NCI-H774 (cell line): ENCODE measurements at places on chromosomes 7 and 10.

DNA sequence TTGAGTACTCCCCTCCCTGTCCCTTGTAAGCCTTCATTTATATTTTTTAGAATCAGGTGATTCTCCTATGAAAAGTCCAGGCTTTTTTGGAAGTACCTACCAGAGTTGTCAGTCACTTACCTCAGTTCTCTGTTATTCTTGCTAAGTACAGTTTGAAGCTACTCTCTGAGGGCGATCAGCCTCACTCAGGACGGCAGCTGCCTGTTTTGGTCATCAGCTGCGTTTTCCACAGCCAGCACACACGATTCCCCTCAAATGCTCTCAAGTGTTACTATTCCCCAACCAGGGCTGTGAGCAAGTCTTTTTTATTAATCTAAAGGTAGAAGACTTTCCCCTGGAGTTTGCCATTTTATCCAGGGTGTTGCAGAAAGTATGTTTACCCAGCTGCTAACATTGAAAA, 328.6 kb downstream of the SUGCT start:
- DNase-seq = no peak

- no peak for DNase-seq
Observed at GRCh38 chr10:43824934-43825333, 176.3 kb upstream of the ZNF32 start.

GRCh38 chr7:40717242-40717641, 582.4 kb downstream of the SUGCT start:
- no peak for DNase-seq

DNA sequence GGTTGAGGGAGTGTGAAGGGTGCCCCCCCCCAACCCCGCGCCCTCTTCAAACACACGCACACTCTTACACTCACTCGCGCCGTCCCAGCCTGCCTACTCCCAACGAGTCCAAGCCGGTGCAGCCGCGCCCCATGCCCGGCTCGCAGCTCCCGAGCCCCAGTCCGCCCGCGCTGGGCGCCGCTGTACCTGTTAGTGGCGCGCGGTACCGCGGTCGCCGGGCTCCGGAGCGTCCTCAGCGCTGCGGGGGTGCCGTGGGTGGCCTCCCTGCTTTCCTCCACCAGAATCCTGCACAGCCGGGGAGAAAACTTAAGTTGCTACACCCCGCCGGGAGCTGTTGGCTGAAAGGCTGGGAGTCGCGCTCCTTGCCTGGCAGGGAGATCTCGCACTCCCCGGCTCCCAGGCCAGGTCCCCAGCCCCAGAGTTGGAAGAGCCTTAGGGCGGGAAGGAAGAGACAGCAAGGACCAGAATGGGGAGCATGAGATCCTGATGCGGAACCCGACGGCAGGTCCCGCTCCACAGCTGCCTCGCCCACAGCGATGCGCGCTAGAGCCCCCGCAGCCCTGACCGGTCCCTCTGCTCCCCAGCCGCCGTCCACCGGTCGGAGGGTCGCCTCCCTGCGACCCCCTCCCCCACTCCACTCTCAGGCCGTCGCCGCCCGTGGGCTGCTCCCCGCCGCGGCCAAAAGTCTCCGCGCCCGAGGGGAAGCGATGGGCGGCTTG, 863 bp downstream of the ST8SIA6 start:
- no peak for DNase-seq

DNA sequence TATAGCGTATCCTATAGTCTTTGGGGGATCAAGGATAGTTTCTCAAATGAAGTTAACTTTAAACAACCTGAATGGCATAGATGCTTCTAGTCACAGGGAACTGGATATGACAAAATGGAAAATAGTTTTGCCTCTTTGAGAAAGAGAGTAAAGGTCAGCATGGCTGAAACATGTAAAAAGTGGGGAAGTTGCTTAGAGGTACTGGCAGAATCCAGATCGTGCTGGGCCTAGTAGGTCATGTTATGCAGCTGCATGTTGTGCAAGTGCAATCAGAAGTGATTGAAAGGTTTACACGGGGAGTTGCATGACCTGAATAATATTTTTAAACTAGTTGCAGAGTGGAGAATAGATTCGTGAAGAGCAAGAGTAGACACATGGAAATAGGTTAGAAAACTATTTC, 201.1 kb upstream of the HDAC9 start:
- no peak for DNase-seq

- DNase-seq = no peak
Observed at GRCh38 chr7:41640487-41640886, 62.4 kb downstream of the INHBA start.

- DNase-seq = no peak
Observed at GRCh38 chr7:46534664-46535588, 613.9 kb upstream of the IGFBP3 start.

GRCh38 chr7:134943785-134944400, 42.4 kb upstream of the AGBL3 start:
- peak; percentile 2 for DNase-seq

GRCh38 chr7:82740246-82740848, 296.8 kb upstream of the CACNA2D1 start:
- DNase-seq = peak; percentile 52

GRCh38 chr7:77258014-77258413, 58.4 kb upstream of the FGL2 start:
- DNase-seq = no peak

- no peak for DNase-seq
Observed at GRCh38 chr7:55155351-55156117, 136.7 kb downstream of the EGFR start.

GRCh38 chr7:135508883-135509588, 866 bp downstream of the CNOT4 start:
- DNase-seq = no peak

- DNase-seq = no peak
Observed at GRCh38 chr10:69343905-69344304, 65.6 kb downstream of the HK1 start.

DNA sequence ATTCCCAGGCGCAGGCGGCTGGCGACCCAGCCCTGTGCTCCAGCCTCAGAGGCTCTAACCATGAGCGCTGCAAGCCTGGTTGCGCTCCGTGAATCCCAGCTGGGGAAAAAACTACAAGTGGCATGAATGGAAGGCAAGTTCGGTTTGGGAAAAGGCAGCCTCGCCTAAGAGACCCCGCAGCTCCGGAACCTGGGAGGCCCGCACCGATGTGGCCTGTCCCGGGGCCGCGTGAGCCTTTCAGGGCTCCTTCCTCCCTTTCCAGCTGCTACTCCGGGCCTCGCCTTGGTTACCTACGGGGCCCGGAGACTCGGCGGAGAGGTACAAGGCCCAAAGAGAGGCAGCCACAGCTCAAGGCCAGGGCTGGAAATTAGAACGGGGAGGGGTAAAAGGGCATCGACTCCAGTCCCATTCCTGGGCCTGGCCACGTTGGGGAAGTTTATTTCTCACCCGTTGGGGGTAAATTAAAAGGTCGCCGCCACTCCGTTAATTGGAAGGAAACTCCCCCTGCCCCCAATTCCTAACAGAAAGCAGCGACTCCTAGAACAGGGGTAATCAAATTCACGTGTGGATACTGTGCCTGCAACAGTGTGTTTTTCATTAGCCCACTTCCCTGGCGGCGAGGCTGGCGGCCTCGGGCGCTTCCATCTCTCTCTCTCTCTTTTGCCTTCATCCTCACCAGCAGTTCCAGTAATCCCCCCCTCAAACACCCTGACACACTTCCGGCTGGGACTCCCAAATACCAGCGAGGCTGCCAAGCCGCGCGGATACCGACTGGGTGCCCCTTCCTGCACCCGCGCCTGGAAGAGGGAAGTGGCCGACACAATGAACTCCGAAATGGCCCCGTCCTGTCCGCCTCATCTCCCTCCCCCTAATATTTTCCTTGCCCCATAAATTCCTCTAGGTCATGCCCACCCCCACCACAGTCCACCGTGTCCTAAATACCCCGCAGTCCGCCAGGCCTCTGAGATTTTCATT, 1.5 kb upstream of the HOXA9 start:
- DNase-seq = no peak

- DNase-seq = no peak
Observed at GRCh38 chr10:85293483-85293882, 965.1 kb downstream of the CCSER2 start.

DNA sequence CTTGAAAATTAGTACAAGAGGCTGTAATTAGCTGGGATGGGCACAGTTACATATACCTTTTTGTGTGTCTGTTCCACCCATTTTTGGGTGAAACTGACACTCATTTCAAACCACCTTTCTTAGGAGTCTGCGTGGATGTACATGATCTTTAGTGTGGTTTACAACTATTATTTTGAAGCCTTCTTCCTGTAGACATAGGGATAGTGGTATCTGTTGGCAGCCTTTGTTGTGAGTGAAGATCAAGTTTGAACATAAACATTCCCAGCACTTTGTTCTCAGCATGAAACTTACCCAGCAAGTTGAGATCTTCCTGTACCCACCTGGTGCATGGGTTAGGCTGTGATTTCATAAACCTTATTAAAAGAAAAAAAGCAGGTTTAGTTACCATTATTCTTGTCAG, 2.0 kb downstream of the BAG3 start:
- DNase-seq = no peak

GRCh38 chr10:80493522-80494051, 39.5 kb downstream of the TSPAN14 start:
- DNase-seq = no peak

DNA sequence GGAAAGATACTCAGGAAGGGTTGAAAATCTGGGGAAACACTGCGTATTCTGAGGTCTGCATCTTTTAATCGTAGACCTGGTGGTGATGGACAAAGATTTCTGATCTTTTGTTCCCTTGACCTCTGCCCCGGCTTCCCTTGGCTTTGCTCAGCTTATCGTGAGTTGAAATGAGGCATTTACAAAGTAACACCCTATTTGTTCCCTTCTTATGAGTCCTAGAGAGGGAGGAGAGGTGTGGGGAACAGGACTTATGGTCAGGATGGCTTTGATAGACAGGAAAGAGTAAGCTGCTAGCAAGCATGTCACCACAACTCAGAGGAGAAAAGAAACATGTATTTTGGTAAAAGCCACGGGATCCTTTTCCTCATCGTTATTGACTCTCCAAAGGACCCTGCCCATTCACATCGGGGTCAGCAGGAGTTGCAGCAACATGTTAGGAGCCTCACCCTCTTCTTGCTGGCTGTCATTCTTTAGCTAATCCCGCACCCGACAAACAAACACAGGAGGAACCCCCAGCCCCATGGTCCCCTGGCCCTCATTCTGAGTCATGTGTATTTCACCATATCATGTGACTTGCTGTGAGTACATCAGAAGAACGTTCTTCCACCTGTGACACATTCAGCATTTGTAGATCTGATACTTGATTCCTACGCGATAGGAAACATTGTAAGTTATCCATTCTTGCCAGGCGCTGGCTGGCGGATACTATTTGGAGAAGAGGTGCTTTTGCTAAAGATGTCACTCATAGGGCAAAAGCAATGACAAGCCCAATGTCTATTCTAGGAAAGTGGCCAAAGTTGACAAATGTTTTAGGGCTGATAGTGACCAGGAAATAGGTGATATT, 170.1 kb downstream of the RTKN2 start:
- no peak for DNase-seq

GRCh38 chr7:6392712-6393666, 54.8 kb downstream of the DAGLB start:
- no peak for DNase-seq

- no peak for DNase-seq
Observed at GRCh38 chr10:1581189-1581588, 156.1 kb downstream of the ADARB2 start.

DNA sequence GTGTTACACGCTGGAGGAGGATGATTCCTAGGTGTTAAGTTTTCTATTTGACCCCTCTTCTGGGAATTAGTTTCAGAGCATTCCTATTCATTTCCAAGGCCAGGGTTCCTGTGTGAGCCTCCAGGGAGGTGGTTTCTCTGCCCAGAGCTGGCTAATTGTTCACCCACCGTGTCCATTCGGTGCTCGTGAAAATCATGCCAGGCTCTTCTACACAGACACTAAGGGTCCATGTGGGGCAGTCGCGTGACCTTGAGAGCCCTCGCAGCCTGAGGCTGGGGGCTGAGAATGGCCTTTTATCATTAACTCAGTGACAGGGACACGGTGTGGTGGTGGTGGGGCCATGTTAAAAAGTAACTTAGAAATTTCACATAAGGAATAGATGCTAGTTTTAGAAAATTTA, 83.7 kb downstream of the EMX2 start:
- no peak for DNase-seq

DNA sequence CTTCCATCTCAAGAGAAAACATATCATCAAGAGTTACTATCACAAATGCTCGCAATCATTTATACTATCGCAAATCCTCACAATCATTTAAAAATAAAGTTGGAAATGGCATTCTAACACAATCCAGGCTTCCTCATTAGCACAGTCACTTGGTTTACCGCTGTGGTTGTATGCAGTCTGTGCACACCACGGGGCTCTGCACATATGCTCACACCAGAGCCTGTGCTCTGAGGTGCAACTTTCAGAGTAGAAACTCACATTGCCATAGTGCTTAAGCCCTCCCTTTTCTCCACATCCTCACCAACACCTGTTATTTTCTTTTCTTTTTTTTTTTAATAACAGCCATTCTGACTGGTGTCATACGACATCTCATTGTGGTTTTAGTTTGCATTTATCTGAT, 235.6 kb upstream of the KLF6 start:
- no peak for DNase-seq

- DNase-seq = no peak
Observed at GRCh38 chr10:42476101-42476500, 162.3 kb downstream of the ZNF33B start.

DNA sequence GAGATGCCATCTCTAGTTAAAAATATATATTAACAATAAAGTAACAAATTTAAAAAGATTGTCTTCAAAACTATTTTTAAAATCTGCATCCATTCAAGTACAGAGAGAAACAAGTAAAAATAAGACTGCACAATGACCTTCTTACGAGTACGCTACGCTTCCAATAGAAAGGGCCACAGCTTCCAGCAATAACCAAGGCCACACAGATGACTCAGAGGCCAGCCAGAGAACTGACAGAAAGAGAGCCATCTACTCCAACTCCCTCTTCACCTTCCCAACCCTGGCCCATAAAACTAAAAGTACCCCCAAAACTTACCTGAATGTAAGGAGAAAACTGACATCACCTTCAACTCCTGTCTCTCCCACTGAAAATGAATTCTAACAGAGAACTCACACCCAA, 26.8 kb downstream of the PILRA start:
- DNase-seq = no peak

GRCh38 chr10:119801176-119801575, 71.5 kb downstream of the MCMBP start:
- no peak for DNase-seq

DNA sequence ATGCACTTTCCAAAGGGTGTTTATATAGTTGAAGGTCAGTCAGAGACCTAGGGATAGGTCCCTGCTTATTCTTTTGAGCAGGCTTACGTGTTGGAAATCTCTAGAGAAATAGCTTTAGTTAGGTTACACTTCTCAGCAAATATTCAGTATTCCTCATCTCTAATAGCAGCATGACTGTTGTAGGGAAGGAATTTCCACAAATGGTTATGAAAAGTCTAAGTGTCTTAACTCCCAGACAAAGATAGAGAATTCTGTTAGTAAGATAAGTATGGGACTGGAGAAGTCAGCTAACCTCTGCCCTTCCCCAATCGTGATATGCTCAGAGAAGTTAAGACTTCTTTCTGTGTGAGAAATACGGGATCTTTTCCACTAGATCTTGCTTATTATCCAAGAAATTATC, 16.5 kb downstream of the SGPL1 start:
- no peak for DNase-seq
